Stimulated activated CD4-positive, alpha-beta T cell treated with anti-CD3 and anti-CD28 coated beads, Interleukin-15, amount 100 ng/mL, for 1 hour (primary cell): ENCODE measurements at places on chromosomes 7 and 10.

DNA sequence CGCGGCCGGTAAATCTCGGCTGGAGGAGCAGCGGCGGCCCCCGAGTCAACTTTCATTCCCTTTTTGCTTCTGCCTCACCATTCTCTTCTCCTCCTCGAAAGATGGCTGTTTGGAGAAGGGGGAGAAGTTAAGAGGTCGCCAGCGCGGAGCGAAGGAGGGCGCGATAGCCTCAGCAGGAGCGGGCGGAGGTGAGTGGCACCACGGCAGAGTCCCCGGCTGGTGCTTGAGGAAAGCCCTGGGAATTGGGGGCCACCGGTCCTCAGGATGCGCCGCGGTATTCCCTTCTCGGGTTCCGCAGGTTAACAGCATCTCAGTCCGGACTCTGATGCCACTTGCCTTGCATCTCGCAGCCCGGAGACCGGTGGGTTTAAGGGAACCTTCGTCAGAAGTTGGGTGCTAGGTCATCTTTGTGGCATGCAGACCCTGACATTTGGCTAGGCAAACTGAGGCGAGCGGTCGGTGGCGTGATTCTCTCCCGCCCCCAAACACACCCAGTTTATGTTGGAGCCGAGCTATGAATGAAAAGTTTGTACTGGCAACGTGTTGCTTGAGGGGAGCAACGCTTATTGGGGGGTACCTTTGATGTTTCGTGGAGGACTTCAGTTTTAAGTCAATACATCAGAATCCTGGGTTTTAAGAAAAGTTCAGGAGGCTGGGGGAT, 59.5 kb upstream of the PRPS1L1 start:
- DNase-seq = no peak

GRCh38 chr10:24984906-24985305, 31.1 kb downstream of the ENKUR start:
- DNase-seq = no peak

DNA sequence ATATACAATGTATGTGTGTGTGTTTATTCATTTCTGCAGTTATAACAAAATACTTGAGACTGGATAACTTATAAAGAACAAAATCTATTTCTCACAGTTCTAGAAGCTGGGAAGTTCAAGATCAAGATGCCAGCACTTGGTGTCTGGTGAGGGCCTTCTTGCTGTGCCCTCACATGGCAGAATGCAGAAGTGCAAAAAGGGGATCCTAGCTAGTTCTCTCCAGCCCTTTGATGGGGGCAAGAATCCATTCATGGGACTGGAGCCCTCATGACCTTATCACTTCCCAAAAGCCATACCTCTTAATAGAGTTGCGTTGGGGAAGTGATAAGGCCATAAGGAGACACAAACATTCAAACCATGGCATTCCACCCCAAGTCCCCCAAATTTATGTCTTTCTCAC, 8.4 kb downstream of the GRB10 start:
- no peak for DNase-seq

- no peak for DNase-seq
Observed at GRCh38 chr10:5719546-5719945, 34.9 kb downstream of the TASOR2 start.

DNA sequence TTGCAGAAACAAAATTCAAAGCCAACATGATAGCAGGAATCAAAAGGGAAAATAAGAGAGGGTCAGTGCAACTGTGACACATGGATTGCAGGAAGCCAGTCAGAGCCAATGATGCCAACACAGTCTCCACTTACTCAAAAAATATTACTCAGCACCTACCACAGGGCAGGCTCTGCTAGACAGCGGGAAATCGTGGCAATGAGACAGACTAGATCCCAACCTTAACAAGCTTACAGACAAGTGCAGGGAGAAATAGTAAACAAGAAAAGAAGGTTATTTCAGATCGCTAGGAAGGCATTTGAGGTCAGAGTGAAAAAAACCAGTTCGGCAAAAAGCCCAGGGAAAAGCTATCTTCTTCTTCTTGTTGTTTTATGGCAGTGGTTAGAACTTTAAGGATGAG, 45.2 kb upstream of the NPFFR1 start:
- no peak for DNase-seq

DNA sequence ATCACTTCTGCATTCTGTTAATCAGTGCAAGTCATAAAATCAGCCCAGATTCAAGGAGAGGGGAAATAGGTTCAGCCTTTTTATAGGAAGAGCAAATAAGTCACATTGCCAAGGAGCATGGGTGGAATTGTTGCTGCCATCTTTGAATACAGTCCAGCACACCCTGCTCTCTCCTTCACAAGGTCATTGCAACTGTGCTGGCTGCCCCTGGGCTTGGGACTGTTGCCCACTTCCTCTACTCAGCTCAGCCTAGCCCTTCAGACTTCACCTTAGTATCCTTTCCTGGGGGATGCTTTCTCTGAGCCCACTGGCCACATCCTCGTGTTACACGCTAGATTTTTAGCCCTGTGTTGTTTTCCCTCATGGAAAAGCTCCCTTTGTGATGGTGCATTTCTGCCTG, 527.7 kb downstream of the GALNT17 start:
- no peak for DNase-seq

- DNase-seq = no peak
Observed at GRCh38 chr10:129900825-129901224, 63.2 kb downstream of the EBF3 start.

DNA sequence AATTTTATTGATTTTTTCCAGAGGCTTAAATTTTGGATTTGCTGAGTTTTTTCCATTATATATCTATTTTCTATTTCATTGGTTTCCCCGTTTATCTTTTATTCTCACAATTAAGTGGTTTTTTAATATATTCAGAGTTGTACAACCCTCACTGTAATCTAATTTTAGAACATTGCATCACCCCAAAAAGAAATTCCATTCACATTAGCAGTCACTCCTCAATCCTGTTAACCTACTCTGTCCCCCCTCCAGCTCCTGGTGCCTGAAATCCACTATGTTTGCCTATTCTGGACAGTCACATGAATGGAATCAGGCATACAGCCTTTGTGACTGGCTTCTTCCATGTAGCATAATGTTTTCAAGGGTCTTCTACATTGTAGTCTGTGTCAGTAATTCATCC, 55.8 kb upstream of the ITGA8 start:
- DNase-seq = no peak

DNA sequence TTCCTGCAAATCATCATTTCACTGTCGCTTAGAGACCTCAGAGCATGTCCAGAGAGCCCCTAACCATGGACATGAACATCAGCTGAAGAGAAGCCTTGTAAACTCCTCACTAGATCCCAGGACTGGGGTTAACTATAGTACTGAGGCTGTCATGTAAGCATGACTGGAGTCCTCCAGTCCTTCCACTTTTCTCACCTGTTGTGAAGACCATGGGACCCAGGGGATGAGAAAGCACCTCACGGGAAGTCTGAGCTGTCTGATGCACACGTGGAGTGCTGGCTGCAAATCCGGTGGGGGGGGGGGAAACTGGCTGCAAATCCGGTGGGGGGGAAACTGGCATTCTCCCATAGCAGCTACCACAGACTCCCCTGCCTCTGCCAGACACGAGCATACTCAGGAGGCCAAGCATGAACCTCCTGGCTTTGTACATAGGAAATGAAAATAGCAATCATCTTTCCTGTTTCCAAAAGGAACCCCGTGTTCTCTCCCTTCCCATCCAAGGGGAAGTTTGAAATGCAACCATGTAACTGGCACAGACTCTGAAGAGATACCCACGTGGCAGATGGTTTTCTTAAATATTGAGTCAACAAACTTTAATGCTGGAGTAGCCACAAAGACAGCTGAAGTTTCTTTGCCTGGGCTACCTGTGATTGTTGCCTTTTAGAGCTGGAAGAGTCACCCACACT, 261.4 kb downstream of the ZMYND11 start:
- DNase-seq = no peak

DNA sequence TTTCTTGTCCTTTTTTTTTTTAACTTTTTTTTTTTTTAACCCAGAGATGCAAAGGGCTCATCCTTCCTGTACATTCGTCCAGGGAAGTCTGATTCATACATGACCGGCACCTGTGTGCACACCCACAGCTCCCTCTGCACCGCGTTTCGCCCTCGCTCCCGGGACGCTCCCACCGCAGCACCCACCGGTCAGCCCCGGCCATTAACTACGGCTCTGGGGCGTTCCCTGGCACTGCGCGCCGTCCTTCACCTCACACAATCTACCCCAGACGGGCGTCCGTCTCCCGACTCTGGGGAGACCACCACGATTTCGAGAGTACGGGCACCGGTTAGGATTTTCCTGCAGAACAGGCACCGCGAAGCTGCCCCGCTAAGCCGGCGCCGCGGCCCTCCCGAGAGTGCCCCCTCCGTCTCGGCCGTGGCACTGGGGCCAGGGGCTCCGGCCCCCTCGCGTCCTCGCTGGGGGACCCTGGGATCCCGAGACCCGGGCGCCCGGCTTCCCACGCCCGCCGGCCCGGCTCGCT, 452 bp downstream of the ATE1 start:
- no peak for DNase-seq
